HFFc6 (cell line): ENCODE measurements at places on chromosomes 3 and 15.

DNA sequence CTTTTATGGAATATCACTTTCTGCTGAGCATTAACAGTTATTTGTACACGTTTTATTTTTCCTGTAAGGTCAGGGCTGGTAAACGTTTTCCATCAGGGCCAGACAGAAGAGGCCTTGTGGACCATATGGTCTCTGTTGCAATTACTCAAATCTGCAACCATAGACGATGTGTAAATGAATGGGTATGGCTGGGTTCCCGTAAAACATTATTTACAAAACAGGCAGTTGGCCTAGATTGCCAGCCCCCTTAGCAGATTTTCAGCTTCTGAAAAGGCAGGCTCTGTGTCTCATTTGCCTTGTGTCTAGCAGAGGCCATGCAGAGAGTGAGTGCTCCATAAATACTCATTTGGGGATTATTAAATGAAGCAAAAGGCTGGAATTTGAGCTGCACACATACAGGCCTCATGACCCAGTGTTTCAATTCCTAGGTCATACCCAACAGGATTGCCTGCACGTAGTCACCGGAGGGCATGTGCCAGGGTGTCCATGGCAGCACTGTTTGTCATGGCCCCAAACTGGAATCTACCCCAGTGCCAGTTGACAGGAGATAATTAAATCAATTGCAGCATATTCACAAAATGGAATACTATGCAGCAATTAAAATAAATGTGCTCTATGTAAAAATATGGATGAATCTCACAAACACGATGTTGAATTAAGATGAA lies 51.3 kb downstream of the GPD1L start:
- no peak for DNase-seq

DNA sequence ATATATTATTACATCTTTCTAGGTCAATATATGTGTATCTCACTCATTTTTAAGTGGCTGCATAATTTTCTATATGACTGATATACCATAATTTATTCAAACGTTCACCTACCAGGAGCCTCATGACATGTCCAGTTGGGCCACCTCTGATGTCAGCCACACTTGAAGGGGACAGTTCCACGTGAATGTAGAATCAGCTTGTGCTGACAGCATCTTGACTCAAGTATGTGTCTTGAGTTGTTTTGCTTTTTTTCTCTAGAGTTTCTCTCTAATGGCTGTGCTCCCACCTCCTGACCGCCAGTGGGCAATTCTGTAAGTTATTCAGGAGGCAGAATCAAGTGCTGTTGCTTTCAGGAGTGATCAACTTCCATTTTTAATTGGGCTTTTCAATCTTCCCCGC lies 237.9 kb downstream of the NFKBIZ start:
- no peak for DNase-seq

DNA sequence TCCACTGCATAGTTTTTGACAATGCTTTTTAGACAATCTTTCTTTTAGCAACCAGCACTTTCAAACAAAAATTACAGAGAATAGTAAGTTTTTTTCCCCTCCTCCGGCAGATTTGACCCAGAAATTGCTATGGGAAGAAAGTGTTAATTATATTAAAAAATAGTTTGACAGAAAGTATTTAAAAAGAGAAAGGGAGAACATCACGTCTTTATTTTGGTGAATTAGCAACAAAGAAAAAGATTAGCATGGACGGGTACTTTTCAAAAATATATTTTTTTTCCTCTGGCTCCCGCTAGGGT lies 831 bp upstream of the KAT2B start:
- no peak for DNase-seq

DNA sequence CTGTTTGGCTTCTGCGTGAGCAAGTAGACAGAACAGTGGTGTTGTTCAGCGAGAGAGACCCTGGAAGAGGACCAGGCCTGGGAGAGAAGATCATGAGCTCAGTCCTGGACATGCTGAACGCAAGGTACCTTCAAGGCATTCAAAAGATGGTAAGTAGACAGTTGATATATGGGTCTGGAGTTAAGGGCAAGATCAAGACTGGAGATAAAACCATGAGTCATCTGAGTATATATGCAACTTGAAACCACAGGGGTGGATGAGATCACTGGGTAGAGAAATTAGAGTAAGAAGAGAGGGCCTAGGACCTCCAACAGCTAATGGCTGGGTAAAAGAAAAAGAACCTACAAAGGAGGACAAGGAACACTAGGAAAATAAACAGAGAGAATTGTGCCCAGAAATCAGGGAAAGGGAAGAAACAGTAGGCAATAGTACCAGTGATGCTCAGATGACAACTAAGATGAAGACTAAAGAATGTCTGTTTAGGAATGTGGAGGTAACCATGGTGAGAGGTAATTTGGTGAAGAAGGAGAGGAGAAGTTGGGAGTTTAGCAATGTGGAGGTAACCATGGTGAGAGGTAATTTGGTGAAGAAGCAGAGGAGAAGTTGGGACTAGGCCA lies 343.2 kb upstream of the ADAMTS9 start:
- DNase-seq, result peak; percentile 3

DNA sequence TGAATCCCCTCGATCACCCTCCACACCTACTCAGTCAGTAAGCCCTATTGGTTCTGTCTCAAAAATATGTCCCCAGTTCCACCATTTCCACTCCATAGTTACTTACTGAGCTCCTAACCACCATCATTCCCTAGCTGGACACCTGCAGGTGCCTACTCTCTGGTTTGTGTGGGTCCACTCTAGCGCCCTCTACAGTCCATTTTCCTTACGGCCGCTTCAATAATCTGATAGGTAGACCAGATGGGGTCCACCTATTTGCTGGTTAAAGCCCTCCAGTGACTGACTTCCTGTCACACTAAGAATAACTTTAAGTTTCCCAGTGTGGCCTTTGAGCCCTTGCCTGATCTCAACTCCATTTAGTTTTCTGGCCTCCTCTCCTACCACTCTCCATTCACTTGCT lies 5.0 kb downstream of the GXYLT2 start:
- no peak for DNase-seq

- no peak for DNase-seq
Measured at GRCh38 chr3:49994476-49994875, 54.5 kb downstream of the RBM6 start.

DNA sequence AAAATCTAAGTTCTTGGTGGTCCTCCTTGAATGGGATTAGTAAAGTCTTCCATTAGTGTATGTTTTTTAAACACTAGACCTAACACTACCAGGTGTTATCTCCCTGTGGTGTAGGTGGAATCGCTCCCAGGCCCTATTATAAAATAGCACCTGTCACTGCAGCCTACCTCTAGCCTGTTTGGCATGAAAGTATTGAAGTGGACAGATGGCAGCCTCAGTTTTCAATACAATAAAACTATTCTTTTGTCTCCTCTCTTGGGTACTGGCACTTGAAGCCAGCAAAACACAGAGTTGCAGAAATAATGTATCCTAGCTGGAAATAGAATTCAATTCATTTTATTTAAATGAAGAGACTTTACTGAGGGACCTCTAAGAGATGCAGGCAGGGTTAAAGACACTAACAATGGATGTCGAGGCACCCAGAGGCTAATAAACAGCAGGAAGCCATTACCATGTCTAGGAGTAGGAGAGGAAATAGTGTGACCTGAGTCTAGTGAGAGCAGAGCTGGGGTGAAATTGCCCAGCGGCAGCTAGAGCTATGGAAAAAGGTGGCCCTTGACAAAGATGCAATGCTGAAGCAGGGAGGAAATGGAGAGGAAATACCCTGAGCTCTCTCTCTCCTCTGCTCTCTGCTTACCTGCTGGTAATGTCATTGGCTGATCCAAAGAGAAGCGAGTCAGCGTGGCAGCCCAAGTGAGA lies 49.1 kb upstream of the TMEM158 start:
- no peak for DNase-seq

GRCh38 chr3:116052602-116053001 lies 392.7 kb downstream of the LSAMP start:
- DNase-seq, result no peak

DNA sequence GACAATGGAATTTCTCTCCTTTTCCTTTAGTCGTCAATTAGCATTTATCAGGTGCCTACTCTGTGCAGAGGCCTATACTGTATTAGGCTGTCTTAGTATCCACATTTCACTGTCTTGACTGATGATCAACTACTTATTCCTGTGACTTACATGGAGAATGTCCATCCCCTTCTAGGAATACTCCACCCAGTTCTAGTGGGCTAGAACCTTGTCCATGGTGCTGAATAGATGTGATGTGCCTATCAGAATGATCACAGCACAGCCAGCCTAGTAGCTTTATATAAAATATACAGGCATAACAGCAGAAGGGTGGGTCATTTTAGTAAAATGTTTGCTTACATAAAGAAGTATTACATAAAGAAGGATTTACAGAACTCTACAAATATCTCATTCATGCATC lies 621.4 kb downstream of the PDCD6IP start:
- DNase-seq, result no peak

DNA sequence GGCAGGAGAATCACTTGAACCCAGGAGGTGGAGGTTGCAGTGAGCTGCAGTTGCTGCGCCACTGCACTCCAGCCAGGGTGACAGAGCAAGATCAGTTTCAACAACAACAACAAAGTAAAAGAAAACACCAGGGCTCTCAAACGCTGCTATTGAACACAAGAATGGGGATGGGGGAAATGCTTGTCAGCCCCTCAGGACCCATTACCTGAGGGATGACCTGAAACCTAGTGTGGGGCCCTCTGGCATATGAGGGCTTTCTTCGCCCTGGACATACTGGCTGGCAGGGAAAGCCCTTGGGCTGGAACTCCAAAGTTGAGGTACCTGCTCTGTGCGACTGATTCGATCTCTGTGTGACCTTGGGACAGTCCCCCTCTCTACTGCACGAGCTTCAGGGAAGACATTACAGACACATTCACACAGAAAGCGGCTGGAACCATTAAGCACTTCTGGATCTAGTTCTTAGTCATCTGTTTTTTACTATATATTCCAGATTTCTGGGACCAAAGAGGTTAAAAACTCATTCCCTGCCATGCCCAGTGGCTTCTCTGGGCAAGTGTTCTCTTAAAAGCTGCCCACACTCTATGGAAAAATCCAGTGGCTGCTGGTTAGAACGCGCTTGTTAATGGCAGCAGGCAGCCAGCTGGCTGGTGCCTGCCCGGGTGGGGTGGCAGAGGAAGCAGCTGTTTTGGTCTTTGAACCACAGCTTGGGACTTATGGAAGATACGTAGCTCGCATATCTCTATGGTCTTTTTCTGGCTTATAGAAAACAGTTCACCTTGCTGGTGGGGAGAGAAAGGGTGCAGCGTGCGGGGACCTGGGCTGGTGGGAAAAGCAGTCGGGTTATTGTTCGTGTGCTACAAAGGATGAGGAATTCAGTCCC lies 57.2 kb downstream of the ATP1B3 start:
- DNase-seq, result no peak

DNA sequence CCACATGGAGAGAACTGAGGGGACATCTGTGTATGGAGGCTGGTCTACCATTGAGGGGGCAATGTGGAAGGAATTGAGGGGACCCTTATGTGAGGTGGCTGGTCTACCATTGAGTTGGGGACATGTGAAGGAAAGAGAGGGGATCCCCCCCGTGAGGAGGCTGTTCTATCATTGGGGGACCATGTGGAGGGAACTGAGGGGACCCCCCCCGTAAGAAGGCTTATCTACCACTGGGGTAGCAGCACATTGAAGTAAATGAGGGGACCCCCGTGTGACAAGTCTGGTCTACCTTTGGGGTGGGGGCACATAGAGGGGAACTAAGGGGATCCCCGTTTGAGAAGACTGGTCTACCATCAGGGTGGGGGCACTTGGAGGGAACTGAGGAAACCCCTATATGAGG lies 158.0 kb downstream of the FBLN2 start:
- DNase-seq, result no peak

- no peak for DNase-seq
Measured at GRCh38 chr3:177607589-177607988, 410.3 kb upstream of the TBL1XR1 start.

- no peak for DNase-seq
Measured at GRCh38 chr3:98732286-98733052, 30.7 kb upstream of the ST3GAL6 start.

DNA sequence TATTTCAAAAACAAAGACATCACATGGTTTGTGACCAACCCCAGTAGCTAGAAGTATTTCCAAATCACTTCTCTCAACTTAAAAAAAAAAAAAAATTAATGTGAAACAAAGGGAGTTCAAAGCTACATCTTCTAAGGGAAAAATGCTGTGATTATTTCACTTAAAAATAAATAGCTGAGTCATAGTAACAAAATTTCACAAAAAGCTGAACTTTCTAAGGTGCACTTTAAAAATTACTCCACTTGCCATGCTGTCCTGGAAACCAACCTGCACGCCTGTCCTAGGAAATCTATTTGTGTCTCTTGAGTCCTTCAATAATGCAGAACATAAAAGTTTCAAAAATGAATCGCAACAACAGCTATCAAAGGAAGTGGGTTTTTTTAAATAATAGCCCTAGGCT lies 1.8 kb downstream of the ACAP2 start:
- DNase-seq, result no peak

DNA sequence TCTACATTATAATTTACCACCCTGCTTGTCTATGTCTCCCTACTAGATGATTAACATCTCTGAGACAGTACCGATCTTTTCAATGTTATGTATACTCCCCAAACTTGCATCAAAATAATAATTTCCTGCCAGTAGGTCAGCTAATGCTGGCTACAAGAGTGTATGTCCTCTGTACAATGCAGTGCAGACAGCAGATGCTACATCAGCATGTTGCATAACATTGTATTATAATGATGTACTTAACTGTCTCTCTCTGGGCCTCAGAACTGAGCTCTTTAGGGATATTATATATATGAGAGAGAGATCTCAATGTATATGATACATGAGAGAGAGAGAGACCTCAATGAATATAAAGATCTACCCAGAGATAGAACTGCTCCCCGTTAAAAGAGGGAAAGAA lies 456.6 kb downstream of the SHQ1 start:
- no peak for DNase-seq

GRCh38 chr3:39148435-39149058 lies 4.8 kb downstream of the CSRNP1 start:
- DNase-seq, result no peak

GRCh38 chr3:9422712-9423424 lies 25.5 kb downstream of the SETD5 start:
- DNase-seq, result peak; percentile 95

GRCh38 chr15:25333049-25333448 lies 105.8 kb downstream of the UBE3A start:
- DNase-seq, result no peak

DNA sequence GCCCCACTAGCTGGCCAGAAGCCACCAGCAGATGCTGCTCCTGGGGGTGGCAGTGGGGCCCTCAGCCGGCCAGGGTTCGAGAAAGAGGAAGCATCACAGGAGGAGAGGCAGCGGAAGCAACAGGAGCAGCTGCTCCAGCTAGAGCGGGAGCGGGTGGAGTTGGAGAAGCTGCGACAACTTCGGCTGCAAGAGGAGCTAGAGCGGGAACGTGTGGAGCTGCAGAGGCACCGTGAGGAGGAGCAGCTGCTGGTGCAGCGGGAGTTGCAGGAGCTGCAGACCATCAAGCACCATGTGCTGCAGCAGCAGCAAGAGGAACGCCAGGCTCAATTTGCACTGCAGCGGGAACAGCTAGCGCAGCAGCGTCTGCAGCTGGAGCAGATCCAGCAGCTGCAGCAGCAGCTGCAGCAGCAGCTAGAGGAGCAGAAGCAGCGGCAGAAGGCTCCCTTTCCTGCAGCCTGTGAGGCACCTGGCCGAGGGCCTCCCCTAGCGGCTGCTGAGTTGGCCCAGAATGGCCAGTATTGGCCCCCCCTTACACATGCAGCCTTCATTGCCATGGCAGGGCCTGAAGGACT lies 17.5 kb upstream of the APEH start:
- no peak for DNase-seq
